ENCODE measurements at places on chromosomes 7 and 10.

DNA sequence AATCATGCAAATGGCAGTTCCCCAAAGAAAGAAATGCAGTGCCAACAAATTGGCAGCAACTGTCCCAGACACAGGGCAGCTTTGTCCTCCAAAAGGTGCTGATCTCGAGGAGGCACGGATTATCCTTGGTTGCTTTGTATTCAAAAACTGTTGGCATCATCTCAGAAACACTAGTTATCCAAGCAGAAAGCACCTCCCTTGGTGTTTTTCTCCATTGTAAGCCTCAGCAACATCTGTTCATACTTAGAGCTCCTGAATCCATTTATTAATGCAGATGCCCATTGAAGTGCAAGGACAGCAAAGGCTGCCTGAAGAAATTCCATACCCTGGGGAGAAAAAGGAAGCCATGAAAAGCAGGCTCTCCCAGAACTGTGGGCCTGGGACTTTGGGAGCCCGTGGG lies 1.1 kb upstream of the NPS start:
- DNase-seq = no peak

- DNase-seq = peak; percentile 8
Observed at GRCh38 chr7:31744294-31744874, 57.4 kb downstream of the PPP1R17 start.

DNA sequence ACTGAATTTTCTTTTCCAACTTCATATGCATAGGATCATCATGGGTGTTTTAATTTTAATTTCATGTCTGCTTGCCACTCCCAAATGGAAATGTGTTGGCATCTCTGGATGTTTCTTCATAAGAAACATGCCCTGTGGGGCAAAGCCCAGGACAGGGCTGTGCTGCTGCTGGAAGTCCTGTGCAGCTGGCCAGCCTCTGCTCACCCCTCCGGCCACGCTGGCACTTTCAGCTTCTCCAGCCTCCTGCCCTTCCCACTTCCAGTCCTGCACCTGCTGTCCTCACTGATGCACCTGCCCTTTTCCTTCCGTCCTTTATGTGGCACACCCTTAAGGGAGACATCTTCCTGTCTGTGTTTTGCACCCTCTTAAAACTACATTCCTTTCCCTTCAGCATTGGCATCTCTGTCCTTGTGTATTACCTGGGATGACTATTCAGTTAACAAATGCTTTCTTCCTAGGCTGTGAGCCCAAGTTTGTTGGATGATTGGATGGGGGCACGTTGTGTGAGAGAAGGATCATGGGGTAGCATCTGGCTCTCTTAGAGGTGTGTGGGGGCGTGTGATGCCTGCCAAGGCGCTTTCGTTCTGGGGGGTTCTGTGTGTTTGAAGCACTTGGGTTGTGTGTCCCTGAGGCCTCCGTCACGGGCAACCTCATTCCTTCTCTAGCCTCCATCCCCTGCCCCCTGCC lies 56.8 kb downstream of the TCF7L2 start:
- peak; percentile 10 for DNase-seq

GRCh38 chr7:151790095-151790829 lies 86.7 kb downstream of the PRKAG2 start:
- no peak for DNase-seq

- DNase-seq = no peak
Observed at GRCh38 chr7:105438254-105438653, 49.5 kb upstream of the SRPK2 start.

DNA sequence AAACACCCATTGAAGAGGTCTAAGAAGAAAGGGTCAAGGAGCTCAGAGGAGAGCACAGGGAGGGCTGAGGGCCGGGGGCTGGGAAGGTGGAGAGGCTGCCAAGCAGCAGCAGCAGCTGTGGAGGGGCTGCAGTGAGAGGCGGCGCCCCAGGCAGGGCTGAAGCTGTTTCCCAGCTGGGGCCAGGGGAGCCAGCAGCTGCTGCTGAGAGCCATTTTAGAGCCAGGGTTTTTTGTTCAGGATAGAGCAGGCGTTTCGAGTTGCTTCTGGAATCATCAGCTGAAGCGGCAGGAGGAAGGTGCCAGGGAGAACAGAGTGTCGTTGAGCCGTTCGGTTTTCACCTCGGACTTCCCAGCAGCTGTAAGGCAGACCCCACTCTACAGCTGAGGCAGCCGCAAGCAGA lies 62.7 kb downstream of the LANCL2 start:
- DNase-seq = no peak

GRCh38 chr10:21427804-21428481 lies 97.5 kb downstream of the SKIDA1 start:
- no peak for DNase-seq

GRCh38 chr10:100174699-100175677 lies 10.8 kb downstream of the ERLIN1 start:
- DNase-seq = no peak

DNA sequence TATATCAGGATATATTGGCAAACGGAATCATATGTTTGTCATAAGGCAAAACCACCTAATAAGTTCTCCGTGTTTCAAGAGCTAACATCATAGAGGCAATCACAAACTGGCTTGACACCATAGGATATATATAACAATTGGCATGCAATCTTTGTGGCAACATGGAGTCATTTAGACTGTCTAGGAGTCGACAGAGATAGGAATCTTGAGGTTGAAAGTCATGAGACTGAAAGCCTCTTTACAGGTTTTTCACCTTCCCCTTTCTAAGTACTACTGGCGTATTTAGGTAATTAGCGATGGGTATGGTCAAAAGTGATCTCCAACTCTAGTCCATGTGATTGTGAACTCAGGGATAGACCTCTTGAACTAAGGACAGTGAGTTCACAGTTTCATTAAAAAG lies 63.7 kb downstream of the THSD7A start:
- no peak for DNase-seq

- DNase-seq = no peak
Observed at GRCh38 chr7:63113713-63114285, 884.9 kb upstream of the ZNF722 start.

DNA sequence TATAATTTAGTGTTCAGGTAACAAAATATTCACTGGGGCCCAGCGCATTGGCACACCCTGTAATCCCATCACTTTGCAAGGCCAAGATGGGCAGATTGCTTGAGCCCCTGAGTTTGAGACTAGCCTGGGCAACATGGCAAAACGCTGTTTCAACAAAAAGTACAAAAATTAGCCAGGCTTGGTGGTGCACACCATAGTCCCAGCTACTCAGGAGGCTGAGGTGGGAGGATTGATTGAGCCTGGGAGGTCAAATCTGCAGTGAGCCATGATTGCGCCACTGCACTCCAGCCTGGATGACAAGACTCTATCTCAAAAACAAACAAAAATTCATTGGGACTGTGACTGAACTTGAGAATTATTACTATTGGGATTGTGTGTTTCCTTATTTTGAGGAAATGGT lies 40.4 kb upstream of the TRUB1 start:
- DNase-seq = no peak

- no peak for DNase-seq
Observed at GRCh38 chr7:13988731-13989125, 738 bp downstream of the ETV1 start.

DNA sequence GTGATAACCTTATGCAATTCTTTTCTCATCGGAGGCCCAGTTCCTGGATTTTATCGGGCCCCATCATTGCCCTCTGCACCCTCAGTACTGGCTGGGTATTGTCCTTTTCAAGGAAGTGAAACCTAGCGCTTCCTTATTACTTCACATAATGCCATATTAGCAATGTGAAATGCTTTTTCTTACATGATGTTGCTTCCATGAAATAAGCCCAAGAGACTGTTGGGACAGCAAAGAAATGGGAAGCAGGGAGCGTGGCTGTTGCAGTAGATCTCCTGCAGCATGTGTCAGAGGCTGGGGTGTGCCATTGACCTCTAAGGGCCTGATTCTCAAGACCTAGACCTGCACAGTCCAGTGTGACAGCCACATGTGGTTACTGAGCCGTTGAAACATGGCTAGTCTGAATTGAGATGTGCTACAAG lies 8.1 kb downstream of the CHN2 start:
- no peak for DNase-seq

GRCh38 chr7:77329466-77330168 lies 86.5 kb downstream of the GSAP start:
- DNase-seq = no peak

DNA sequence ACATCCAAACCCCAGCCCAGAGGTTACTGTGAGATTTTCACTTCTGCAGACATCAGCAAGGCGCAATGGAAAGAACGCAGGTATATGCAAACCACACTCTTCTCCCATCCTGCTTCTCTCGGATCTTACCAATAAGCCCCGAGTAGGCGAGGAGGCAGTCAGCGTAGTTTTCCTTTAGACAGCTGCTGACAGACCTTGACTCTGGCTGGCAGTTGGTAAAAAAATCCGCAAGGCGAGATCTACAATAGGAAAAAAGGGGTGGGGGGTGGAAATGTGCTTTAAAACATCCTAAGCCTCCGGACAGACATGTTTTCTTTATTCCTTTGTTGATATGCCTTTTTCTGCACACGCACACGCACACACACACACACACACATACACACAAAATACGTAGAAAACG lies 176.5 kb downstream of the GFRA1 start:
- no peak for DNase-seq

- no peak for DNase-seq
Observed at GRCh38 chr10:66752714-66753113, 173.1 kb upstream of the LRRTM3 start.

GRCh38 chr10:10911471-10911921 lies 106.2 kb upstream of the CELF2 start:
- no peak for DNase-seq

- no peak for DNase-seq
Observed at GRCh38 chr7:37920305-37920848, at the start of gene EPDR1. Gene EPDR1 (plus strand): TSS chr7:37920640. CDS start chr7:37920940, 300 bp downstream.

DNA sequence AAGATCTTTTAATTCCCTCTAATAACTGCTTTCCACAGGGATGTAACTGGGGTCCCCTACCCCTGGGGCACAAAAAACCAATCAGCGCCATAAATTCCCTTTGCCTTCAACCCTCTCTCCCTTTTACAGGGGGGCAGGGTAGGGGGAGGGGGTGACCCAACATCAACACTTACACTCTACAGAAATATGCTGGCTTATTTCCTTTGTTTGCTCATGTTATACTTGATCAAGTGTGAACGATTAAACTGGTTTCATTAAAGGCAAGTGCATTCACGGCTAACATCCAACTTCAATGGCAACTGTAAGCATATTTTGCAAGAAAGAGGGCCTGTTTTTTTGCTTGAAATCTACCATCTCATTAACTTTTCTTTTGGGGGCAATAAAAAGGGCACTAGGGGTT lies 2.9 kb downstream of the CTBP2 start:
- no peak for DNase-seq

DNA sequence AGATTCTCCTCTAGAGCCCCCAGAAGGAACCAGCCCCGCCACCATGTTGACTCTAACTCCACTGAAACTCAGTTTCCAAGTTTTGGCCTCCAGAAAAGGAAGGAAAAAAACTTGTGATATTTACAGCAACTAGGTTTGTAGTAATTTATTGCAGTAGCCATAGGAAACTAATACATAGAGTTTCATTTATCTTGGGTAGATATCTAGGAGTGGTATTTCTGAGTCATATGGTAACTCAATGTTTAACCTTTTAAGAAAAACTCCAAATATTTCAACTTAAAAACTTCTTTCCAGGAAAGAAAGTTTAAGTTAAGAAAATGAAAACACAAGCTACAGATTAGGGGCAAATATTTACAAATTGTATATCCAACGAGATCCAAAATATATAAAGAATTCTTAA lies 576.7 kb downstream of the KCNMA1 start:
- no peak for DNase-seq

DNA sequence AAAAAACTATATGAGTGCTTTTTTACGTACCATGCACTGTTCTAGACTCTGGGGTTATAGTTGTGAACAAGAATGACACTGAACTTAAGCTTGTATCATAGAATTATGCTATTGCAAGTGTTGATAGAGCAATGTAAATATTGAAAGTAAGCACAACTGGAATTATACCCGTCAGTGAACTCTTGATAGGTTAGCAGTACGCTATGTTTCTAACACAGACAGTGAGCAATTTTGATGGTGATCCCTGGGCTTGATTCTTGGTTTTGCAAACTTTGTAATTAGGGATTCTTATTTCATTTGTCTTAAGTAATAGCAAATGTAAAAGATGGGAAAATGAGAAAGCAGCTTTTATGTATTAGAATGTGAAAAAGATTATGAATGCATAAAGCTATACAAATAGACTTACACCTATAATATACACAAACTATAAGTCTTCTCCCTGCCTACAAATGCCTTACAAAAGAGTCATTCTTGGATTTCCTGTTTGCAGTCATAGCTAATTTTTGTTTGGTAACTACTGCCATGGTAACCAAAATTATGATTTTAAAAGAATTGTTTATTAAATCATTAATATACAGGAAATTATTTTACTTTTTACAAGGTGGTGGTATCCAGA lies 6.7 kb downstream of the TES start:
- DNase-seq = no peak

DNA sequence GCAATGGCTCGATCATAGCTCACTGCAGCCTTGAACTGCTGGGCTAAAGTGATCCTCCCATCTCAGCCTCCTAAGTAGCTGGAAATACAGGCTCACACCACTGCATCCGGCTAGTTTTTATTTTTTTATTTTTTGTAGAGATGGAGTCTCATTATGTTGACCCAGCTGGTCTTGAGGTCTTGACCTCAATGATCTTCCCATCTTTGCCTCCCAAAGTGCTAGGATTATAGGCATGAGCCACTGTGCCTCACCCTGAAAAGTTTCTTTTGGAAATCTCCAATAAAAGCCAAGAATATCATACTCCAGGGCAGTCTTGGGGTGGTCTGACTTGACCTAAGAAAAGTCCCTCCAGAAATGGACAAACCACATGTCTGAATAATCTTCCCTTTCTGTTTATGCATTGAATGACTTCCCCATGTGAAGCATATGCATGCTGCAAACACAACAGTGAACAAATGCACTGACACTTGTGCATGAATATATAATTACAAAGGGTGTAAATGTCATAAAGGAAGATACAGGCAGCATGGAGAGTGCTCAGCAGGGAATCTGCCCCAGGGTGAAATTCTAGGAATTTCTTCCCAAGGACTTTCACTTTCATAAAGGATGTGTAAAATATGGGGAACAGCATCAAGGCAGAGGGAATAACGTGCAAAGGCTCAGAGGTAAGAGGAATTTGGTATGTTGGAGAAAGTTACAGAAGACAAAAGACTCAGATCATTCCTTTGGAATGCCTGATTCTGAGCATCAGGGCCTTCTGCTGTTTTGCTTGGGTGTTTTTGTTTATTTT lies 142.4 kb upstream of the LYZL1 start:
- no peak for DNase-seq

GRCh38 chr10:117163954-117164548 lies 26.0 kb upstream of the VAX1 start:
- DNase-seq = no peak

GRCh38 chr10:12381536-12382156 lies 32.3 kb downstream of the CAMK1D start:
- DNase-seq = no peak

GRCh38 chr10:119310806-119311205 lies 103.4 kb downstream of the GRK5 start:
- DNase-seq = no peak

DNA sequence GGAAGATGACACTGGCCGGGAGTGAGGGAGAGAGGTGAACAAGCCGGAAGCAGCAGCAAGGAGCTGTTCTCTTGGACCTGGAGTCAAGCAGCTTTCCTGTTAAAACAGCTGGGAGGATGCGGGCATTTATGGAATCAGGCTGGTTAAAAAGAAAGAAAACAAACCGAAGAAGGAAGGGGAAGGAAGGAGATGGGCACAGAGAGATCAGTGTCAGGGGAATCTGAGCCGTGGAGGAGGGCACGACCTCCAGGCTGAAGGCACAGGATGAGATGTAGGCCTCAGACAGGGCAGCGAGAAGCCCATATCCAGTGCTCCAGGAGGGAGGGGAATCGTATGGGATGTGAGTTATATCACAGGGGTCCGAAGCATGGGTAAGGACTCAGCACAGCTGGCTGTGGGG lies 105.9 kb upstream of the RHEB start:
- no peak for DNase-seq

Data from activated naive CD4-positive, alpha-beta T cell treated with Interleukin-2 at 50 U/mL for 16 hours (primary cell).